ENCODE measurements at places on chromosomes 16 and 17.

DNA sequence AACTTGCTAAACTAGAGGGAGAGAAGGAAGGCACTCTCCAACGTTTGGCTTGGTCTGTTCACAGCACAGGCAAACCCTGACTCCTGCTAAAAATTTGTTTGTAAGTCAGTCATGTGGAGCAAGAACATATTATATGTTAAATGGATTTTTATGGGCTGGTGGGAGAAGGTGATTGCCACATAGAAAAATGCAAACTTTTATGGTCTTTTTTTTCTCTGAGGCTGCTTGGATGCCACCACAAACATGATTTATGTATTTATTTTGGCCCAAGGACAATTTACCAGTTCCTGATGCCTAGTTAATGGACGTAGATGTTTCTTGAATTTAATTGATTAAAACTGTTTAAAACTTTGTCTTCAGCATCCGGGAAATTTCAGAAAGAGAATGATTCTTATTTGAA lies 274.2 kb upstream of the MYOCD start:
- DNase-seq: no peak

GRCh38 chr17:37706446-37706845 lies 38.4 kb downstream of the HNF1B start:
- no peak for DNase-seq

DNA sequence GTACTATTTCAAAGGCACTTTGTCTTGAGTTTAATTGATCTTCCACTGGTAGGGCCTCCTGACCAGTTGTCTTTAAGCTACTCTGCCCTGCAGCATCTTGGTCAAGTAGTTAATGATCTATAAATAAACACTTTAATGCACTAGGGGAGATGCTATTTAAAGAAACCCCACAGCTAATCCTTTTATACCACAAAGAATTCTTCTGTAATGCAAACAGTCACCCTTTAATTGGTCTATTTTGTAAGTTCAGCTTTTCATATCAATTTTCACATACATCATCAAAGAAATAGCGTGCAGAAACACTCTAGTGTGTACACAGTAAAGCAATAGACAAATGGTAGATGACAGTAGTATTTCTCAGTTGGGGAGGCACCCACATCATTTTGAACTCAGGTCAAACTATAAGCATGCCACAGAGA lies 70.3 kb downstream of the PMP22 start:
- DNase-seq: no peak

- DNase-seq: no peak
Measured at GRCh38 chr17:19359151-19359550, 3.4 kb downstream of the B9D1 start.

DNA sequence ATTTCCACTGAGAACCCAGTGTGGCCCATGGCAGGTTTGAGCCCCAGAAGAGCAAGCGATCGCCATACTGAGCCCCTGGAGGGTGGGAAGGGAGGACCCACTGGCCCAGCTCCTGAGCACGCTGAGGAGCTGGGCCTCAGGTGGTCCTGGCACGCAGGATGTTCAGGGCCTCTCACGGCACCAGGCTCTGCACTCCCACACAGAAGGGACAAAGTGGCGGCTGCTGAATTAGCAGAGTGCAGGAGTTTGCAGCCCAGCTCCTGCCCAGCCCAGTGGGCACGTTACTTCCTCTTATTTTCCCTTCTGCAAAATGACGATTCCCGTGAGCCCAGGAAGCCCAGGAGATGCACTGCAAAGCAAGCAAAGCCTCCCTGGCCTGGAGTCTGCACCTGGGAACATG lies 42.3 kb upstream of the MTSS2 start:
- no peak for DNase-seq

DNA sequence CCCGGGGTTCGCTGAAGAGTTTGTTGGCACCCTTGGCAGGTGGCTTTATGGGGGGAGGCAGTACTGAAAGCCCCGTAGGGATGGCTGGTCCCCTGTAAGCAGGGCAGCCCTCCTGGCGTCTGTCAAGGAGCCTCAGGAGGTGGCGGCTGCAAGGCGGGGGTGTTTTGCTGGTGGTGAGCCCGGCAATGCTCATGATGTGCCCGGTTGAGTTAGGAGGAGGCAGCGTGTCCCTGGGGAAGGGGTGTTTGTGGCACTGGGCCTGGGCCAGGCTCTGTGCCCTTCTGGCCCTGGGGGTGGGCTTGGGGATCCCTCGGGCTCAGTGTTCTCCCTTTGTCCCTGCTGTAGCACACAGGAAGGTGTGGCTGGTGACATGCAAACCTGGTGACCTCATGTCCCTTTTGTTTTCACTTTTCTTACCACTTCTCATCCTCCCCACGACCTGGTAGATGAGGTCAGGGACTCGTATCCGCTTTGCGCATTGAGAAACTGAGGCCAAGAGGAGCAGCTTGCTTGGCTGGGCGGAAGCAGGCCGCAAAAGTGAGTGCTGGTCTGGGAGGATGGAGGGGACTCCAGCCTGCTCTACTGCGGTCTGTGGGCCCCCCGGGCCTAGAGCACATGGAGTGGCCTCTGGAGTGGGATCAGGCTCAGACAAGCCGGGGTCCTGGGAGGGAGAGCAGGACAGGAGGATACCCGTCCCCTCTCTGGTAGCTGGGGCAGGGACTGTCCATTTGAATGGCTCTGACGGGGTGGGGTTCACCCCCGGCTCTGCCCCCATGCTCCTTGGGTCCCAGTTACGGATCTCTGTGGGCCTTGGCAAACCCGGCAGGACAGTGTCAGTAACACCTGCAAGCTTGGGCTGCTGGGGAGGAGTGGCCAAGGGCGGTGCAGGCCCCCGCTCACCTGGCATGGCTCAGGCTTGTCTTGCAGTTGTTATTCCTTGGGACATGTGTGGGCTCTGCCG lies 2.2 kb downstream of the SNN start:
- DNase-seq: no peak

- no peak for DNase-seq
Measured at GRCh38 chr16:51134269-51134812, 16.7 kb downstream of the SALL1 start.

DNA sequence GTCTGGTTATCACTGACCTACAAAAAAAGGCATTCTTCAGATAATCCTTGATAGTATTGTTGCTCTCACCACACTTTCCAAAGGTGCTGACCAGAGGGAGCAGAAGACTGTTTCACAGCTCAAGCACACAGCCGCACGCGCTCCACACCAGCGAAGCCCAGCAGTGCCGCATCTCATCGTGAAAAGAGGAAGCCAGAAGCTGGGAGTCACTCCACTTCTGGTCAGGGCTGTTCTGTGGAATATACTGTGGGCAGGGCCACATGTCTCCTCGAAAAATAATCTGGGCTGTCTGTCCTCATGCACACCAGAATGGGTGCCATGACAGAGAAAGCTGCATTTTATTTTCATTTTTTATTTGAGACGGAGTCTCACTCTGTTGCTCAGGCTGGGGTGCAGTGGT lies 7.3 kb upstream of the PRSS36 start:
- no peak for DNase-seq

DNA sequence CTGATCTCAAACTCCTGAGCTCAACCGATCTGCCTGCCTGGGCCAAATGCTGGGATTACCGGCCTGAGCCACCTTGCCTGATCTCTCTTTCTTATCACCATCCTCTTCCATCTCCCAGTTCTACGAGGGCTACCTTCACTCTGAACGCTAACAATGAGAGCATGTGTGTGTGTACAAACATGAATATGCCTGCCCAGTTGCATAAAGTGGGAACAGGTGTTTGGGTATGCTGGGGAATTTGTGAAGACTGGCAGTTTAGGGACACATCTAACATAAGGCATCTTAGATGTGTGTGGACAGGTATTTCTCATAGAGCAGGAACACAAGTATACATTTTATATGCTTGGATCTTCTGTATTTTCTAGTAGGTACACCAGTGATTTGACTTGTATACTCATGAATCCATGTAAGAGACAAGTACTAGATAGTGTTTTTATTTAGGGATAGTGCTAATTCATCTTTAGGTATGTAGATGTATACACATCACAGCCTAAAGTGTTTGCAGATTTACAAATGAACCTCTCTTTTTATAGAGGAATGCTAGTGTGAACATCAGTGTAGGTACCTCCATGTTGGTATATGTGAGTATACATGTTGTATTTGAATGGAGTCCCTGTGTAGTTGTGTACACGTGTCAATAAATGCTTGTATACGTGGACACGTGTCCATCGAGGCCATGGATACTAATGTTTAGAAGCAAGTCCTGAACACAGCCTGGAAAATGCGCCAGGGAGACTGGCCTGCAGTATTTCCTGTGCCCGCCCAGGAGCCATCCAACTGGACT lies 1.2 kb upstream of the DLX4 start:
- no peak for DNase-seq

GRCh38 chr17:4836221-4836620 lies 3.1 kb downstream of the MINK1 start:
- DNase-seq: no peak

DNA sequence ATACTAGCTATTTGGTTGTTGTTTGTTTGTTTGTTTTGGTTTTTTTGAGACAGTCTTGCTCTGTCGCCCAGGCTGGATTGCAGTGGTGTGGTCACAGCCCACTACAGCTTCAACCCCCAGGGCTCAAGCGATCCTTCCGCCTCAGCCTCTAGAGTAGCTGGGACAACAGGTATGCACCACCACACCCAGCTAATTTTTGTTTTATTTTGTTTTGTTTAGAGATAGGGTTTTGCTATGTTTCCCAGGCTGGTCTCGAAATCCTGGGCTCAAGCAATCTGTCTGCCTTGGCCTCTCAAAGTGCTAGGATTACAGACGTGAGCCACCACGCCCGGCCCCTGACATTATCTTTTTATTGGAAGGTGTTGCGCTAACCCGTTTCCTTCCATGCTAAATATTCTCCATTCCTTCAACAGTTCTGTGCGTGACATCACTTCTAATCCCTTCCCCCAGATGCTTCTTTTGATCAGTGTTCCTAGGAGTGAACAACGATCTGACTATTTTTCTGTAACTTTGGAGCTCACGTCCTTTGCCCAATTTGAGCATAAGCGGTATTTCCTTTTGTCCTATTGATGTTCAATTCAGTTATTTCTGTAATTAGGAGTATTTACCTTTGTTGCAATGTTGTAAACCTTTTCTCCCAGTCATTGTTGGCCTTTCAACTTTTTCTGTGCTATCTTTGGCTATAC lies 30.2 kb upstream of the EMP2 start:
- DNase-seq: no peak

GRCh38 chr16:17026600-17027242 lies 444.0 kb downstream of the XYLT1 start:
- DNase-seq: peak; percentile 1

- DNase-seq: no peak
Measured at GRCh38 chr17:53571342-53571741, 251.4 kb upstream of the KIF2B start.

DNA sequence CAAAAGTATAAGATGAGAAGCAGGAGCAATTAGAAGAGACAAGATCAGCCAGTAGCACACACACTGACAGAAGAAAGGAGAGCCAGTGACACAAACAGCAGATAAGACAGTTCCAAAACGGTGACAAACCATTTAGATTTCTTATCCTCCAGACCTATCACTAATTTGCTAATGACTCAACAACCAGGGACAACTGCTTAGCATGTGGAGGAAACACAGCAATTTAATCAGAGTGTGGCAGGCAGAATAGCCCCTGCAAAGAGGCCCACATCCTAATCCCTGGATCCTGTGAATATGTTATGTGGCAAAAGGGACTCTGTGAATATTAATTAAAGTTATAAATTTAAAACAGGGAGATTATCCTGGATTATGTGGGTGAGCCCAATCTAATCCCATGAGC lies 81.1 kb downstream of the CACNG1 start:
- no peak for DNase-seq

DNA sequence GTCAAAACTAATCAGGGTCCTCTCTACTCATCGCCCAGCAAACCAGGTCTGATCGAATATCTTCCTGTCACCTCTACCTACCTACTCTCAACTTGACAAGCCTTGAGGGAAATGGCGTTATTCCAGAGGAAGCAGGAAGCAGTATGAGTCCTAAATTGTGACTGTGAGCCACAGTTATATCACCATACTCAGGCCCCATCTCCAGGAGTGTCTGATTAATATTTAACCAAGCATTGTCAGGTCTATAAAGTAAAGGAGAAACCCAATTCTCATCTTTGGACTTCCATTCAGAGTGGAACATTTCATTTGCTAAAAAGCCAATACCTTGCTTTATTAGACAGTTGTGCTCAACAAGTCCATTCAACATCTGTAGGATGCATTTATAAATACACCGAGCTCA lies 17.8 kb upstream of the CLEC3A start:
- DNase-seq: no peak

GRCh38 chr16:58363746-58364393 lies 28.4 kb upstream of the GINS3 start:
- no peak for DNase-seq

GRCh38 chr17:64968652-64969501 lies 49.6 kb upstream of the LRRC37A3 start:
- DNase-seq: peak; percentile 21

DNA sequence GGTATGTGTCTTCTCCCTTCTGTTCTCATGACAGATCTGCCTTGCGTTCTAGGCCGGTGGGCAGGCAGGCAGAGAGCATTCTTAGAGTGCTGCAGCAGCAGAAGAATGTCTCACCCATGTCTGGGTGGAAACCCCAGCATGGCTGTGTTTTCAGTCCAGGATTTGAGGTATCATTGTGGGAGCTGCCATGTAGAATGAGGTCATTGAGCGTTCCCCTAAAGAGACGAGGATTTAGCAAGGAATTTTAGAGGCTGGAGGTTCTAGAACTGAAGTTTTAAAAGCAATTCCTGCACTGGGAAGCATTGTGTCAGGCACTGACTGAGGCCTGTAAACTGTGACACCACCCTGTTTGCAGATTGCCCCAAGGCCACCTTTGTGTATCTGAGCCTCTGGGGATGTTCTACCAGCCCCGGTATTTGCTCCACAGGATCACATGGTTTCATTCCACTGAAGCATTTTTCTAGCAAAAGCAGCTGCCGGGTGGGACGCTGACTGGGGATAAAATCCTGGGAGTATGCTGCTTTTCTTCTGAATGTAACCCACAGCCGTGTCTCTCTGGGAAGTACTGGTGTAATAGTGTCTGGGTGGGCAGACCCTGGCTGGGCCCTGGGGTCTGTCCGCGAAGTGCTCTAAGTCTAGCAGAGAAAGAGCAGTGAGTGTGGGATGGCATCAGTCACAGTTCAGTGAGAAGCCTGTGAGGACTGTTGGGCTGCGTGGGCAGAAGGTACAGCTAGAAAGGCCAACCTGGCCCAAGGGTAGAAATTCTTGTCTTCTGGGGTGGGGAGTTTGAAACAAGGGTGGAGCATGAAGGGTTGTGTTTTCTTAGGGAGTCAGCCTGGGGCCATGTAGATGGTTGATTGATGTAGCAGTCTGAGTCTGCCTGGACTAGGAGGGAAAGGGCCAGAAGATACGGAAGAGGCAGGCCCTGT lies 30.2 kb downstream of the PLCD3 start:
- DNase-seq: no peak

GRCh38 chr17:41648411-41649195 lies 24.2 kb upstream of the KRT17 start:
- DNase-seq: peak; percentile 72

GRCh38 chr16:88600539-88600896 lies 30.3 kb downstream of the ZC3H18 start:
- DNase-seq: no peak

GRCh38 chr16:48895142-48895541 lies 285.2 kb upstream of the N4BP1 start:
- no peak for DNase-seq

DNA sequence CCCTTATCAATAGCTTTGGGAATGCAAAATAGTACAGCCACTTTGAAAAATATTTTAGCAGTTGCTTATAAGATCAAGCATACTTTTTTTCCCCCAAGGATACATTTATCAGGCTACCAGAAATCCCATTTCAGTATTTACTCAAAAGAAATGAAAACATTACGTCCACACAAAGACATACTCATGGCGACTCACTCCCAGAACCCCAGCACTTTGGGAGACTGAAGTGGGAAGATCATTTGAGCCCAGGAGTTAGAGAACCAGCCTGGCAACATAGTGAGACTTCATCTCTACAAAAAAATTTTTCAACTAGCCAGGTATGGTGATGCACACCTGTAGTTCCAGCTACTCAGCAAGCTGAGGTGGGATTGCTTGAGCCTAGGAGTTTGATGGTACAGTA lies 5.9 kb downstream of the SKA2 start:
- no peak for DNase-seq

All from stimulated activated naive CD4-positive, alpha-beta T cell treated with Interleukin-2 at 50 U/mL for 16 hours (primary cell).